ENCODE measurements at places on chromosomes 3 and 15.
A peak's percentile ranks its signal among the peaks of the same experiment; 100 is the strongest.

DNA sequence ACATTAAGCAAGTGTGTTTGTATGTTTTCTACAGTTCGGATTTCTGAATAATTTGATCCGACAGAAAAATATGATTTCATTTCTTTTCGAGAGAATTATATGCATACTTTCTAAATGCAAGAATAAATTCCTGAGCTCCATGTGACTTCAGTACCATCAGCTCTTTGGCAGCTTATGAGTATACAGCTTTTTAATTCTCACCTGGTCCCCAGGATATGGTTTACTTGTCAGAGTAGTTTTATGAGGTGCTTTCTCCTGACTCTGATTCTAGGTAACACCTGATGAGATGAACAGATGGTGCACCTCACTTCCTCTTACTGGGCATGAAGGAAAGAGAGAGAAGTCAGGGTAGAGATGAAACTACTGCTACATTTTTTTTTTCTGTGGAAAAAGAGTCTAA, 3.1 kb downstream of the HGD start:
- DNase-seq: no peak

DNA sequence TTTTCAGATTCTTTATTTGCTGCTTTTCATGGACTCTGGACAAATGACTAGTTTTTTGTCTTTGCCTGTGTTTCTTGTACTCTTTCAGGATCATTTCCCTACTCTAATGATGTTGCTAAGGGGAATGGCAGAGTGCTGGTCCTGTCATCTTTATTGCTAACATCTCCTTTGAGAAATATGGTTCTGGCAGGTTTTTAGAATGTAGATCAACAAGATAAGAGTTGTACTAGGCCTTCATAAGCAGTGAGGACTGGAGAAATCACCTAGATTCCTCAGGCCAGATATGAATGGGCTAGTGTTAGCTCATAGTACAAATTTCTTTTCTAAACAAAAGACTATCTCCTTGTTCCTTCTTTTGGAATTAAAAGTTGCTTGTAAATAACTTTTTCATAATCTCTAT, 156.0 kb downstream of the UBE2E2 start:
- DNase-seq: no peak

GRCh38 chr3:196254376-196255283, 32.9 kb downstream of the PCYT1A start:
- no peak for DNase-seq

DNA sequence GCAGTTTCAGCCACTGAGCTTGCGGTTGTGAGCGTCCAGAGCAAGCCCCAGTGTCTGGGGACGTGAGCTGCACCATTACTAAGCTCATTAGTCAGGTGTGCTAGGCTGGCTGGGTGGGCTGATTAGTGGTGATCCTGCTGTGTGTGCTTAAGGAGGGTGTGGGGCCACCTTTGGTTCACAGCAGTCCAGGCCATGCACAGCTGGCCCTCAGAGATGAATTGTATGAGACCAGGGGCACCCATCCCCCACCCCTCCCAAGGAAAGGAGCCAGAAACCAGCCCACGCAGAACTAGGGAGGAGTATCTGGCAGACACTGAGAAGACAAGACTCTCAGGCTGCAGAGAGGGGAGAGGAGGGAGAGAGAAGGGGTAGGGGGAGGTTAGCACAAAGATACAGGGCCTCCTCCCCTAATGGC, 3.8 kb downstream of the TYRO3 start:
- DNase-seq: no peak

- DNase-seq: no peak
Observed at GRCh38 chr3:197499427-197499826, 56.3 kb downstream of the BDH1 start.

- no peak for DNase-seq
Observed at GRCh38 chr3:107384907-107385306, 7.7 kb downstream of the CCDC54 start.

DNA sequence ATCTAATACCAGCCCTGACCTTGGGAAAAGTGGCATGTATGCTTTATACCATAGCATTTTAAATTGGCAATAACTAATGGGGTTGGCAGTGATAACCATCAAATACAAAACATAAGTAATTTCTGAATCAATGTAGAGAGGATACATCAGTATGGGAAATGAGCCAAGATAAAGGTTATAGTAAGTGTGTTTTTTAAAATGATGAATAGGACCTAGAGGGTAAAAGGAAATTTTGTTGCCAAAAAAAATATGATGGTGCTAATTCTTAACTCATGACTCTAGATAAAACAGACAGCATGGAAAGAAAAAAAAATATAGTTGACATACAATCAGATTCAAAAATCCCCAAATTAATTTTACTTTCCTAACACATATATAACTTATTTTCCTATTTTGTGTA, 75.4 kb upstream of the ROBO1 start:
- DNase-seq: no peak

GRCh38 chr3:46846624-46847542, 16.4 kb downstream of the MYL3 start:
- DNase-seq: peak; percentile 62
